ENCODE measurements at places on chromosomes 2 and 18.

DNA sequence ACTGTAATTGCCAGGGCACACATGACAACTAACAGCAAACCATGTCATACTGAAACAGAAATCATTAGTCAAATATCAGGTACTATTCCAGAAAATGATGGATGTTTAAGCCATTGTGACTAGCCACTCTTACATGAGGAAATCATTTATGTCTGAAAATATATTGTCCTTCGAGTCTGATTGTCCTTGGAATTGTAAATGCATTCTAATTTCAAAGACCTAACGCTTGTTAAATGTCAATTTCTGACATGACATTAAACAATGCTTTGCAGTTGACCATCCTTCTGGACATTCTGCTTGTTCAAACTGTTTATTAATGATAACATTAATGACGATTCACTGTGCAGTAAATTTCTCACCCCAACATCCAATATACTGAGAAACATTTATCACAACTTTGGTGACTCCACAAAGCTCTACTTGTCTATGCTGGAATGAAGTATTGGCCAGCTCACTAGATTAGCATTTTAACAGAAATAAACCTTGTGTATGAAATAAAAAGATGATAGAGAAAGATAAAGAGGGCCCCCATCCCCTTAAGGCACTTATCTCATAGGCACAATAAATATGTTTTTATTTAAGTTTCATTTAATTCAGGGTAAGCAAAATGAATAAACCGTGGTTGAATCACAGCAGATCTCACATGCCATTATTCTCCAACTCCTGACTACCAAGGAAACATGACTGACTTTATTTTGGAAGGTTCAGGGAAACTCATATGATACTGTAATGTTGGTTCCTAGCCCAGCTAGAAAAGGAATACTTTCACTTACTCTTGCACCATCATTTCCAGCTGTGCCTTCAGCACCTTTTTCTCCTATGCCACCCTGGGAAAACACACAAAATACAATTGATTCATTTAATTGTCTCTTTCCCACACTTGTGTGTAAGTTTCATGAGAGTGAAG, 82.3 kb downstream of the COL3A1 start:
- no peak for DNase-seq

DNA sequence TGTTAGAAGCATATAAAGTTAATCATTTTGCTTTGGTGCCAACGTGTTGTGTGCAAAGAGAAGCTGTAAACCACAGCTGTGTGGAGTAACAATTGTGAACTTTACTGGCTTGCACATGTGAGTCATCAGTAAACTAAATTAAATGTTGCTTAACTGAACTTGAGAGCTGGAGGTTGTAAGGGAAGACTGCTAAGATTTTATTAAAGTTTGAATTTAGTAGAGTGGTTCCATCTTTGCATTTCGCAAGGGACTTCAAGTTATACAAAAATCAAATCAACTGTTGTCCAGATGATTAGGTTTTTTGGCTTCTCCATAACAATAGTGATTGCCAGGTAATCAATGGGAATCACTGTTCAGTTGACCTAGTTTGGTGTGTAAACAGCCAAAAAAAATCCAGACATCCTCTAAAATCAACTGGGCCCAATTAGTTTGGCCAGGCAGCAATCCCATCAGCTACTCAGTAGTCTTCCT, 247.4 kb downstream of the MYO3B start:
- DNase-seq: no peak

DNA sequence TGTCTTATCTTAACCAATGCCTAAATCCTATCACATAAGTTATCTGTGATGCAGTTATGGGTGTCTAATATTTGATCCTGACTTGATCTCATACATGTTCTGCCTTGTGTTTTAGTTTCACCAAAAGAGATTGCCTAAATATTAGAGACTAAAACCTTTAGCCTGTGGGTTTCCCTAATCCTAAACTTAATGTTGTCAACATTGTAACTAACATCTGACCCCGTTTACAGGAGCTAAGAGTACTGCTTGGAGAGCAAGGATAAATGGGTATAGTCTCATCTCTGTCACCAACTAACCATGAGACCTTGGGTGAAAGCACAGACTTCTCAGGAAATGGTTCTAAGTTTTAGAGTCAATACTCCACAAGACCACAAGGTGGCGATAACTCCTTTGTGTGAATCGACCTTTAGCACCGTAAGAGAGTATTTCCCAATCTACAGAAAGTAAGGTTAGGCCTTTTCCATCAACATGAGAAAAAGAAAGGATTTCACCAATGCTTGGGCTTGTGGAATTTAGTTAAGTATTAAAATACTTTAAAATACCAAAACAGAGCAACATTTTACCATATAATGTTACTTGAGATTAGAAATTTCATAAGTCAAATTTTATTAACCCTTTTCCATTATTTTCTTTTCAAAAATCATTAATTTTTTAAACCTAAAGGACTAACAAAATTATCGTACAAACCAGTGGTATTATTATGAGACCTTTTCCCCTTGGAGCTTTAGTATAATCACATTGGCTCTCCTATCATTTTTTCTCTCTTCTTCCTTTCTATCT, 60.5 kb downstream of the G6PC2 start:
- DNase-seq: no peak

DNA sequence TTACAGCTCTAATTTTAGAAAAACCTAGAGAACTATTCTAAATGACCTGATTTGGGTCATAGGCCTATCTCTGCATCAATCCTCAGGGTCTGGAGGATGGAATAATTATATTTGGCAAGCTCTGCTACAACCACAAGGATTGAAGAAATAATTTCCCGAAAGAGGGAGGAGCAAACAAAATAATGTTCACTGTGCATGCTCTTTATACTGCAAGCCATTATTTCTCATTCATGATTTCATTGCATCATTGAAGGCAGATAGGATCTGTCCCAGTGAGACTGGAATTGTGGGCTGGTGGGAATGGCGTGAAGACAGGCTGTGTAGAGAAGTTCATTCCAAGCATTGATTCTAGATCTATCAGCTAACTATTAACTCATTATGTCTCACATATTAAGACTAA, 12.7 kb upstream of the MAPRE2 start:
- no peak for DNase-seq

GRCh38 chr2:208571764-208572131, 165.2 kb downstream of the PTH2R start:
- no peak for DNase-seq
